ENCODE measurements at places on chromosomes 12 and 14.
A peak's percentile ranks its signal among the peaks of the same experiment; 100 is the strongest.

DNA sequence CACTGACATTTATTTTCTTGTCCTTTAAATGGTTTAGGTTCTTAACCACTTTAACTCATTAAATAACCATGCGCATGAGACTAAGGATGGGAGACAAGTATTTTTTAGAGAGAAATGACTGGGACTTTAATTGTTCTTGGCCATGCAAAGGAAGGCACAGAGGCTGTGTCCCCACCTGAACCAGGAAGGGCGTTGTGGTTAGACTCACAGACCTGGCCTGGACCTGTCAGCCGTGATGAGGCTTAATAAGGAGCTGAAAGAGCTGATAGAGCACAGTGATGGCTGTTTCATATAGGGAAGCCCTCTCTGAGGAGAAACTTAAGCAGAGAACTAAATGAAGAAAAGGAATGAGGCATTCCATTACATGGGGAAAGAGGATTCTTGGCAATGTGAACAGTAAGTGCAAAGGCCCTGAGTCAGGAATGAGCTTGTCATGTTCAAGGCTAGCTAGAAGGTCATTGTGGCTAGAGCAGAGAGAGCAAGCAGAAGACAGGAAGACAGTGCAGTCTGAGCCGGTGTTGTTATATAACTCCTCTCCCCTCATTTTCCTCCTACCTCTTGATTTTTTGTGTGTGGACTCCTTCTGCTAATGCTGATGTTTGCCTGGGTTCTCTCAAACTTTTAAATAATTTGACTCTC lies 74.4 kb upstream of the ANO4 start:
- no peak for DNase-seq

DNA sequence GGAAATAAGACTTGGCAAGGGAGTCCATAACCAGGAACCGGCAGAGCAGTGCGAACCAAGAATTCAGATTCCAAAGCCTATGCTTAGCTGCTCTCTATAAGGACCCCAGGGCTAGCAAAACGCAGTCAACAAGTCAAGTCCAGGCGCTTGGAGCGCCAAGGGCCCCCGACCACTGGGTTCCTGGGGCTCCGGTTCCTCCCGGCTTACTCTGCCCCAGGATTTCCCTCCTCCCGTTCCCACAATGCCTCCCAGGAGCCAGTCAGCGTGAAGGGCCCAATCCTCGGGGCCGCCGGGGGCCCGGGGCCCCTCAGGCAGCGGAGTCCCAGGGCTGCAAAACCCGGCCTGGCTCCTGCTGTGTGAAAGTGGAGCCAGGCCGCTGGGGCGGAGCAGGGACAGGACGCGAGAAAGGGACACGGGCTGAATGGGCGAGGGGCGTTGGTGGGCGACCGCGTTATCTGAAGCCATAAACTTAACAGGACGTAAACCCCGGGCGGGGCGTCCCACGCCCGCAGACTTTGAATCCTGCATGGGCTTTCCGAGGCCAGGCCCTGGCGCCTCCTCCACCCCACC lies 1.5 kb downstream of the KRT8 start:
- peak; percentile 82 for DNase-seq

- no peak for DNase-seq
Observed at GRCh38 chr14:84541018-84541417, 988.9 kb upstream of the FLRT2 start.

GRCh38 chr12:1839464-1839863 lies 19.1 kb downstream of the LRTM2 start:
- no peak for DNase-seq

- no peak for DNase-seq
Observed at GRCh38 chr12:27456618-27457017, 10.1 kb downstream of the SMCO2 start.

GRCh38 chr14:89750281-89750755 lies 204.2 kb downstream of the EFCAB11 start:
- DNase-seq, result no peak

DNA sequence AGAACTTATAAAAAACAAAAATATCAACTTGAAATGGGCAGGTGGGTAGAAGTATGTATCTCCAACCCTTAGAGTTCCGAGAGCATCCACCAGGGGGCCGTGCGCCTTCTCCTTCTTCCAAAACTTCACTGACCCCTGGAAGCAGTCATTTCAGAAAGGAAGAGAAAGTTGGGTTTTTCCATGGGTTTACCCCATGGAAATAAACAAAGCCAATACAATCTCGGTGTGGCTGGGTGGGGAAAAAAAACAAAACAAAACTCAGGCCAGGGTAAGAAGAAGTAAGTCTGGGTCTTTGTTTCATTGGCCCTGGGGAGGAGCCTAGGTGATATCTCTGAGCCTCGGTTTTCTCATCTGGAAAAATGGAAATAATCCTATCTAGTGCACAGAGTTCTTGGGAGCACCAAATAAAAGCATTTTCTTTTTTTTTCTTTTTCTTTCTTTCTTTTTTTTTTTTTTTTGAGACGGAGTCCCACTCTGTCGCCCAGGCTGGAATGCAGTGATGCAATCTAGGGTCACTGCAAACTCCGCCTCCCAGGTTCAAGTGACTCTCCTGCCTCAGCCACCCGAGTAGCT lies 33.6 kb upstream of the HNF1A start:
- DNase-seq, result no peak

DNA sequence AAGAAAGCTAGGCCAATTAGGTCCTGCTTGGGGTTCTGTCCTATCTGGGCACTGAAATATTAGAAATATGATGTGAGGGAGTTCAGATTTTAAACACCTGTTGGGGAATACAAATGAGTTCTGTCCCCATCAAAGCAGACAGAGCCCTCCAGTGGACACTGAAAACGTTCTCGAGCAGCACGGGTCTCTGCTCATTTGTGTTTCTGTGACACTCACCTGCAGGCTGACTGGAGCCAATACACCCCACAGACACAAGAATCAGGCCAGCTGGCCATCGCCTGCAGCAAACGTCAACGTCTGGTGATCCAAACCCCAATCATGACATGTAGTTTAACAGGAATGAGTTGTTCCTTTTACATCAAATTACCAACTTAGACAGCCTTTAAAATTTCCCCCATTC lies 493.4 kb upstream of the TMEM132C start:
- peak; percentile 61 for DNase-seq

- no peak for DNase-seq
Observed at GRCh38 chr14:37597914-37598746, 2.7 kb downstream of the TTC6 start.

- DNase-seq, result no peak
Observed at GRCh38 chr12:6936636-6937480, 6.8 kb upstream of the RNU7-1 start.

DNA sequence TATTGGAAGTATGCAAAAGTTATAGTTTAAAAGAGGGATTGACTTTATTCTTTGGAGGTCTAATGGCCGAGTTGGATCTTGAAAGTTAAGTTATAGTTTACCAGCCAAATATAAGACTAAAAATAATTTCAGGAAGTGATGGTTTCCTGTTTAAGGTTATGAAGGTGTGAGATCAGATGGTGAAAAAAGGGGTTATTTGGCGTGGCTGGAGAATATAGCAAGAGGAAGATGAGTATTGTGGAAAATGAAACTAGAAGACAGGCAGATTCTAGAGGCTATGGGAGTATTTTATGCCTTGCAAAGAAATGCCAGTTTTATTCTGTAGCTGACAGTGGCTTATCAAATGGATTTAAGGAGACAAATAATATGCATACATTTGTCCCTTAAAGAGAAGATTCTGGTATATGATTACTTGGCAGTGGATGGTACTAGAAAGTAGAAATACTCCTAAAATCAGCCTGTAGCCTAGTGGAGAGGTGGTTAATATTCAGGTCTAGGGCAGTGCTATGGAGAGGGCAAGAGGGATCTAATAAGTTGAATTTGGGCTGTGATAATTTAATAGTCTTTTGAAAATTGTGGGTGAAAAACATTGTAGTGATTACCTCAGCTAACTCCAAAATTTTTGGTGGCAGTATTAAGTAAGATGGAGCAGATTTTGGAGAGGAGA lies 1091.8 kb upstream of the ATXN7L3B start:
- no peak for DNase-seq

GRCh38 chr12:53219292-53219955 lies 12.4 kb upstream of the ITGB7 start:
- no peak for DNase-seq

DNA sequence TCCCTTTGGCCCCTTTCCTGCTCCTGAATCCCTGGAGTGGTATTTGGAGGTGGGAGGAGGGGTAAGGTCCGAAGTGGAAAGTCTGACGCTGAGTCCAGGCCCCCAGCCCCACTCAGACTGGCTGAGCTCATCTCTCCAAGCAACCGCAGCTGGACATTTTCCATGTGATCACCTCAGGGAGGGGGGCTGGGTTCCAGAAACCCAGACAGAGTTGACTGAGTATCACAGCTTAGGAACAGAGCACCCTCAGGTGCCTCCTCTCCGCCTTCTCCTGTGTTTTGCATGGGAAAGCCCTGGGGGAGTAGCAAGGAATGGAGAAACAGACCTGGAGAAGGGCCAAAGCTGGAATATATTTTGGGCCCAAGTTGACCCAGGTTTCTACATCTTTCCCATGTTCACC lies 8.0 kb upstream of the ITGA5 start:
- DNase-seq, result no peak

- no peak for DNase-seq
Observed at GRCh38 chr12:123571343-123571813, 13.0 kb upstream of the TMED2 start.

DNA sequence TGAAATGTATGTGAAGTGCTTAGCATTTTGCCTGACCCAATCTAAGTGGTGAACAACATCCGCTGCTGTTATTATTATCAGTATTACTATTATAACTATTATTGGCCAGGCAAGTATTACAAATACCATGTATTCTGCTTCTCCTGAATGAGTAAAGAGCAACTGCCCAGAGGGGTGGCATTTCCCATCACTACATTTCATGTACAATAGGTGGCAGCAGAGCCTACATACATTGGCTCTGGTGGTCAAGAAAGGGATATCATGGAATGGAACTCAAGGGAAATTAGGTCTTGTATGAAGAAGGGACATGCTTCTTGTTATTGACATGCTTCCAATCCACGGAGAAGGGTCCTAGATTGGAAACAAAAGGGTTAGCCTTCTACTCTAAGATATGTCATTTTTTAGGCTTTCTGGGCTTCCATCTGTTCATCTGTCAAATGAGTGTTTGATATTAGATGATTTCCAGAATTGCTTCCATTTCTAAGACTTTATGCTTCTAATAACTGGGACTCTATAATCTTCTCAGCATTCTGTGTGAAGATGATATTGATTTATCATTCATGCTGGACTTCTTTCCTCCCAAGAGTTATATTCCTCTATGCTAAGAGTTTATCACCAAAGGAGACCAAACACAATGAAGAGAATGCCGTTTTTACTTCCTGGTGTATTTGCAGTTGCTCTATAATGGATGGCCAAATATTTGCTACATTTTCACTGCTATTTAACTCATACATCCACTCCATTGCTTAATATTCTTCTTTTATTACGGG lies 239.1 kb downstream of the SSPN start:
- DNase-seq, result peak; percentile 15

DNA sequence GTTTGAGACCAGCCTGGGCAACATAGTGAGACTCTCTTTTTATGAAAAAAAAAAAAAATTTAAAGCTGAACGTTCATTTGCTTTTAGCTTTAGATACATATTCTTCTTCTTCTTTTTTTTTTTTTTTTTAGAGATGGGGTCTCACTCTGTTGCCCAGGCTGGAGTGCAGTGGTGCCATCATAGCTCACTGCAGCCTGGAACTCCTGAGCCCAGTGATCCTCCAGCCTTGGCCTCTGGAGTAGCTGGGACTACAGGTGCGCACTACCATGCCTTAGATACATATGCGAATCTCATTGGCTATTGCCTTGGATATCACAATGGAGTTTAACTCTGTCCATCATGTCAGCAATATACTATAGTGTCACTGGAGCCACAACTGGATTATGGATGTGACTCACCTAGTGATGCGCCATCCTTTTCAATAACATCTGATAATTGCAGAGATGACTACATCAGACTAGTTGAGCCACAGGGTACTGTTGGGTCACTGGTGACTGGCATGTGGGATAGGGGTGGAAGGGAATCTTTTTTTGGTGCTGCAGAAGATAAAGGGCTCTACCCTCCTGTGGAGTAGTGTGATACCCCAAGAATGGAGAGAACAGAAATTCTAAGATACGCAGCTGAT lies 2.7 kb upstream of the ADIPOR2 start:
- DNase-seq, result no peak

DNA sequence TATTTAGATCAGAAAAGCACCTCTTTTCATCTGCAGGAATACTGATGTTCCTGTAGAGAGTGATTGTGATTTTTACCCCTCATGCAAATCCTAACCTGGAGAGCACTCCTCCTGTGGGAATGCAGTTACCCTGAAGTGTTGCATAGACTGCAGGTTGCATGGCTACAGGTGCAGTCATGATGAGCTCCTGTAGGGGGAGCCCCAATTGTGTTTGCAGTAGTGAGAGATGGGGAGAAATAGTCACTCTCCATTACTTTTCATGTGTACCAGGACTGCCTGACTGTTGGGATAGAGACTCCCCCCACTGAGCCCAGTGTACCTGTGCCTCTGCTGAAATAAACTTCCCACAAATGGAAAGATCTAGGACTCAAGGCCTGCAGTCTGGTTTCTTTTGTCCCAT lies 1086.5 kb downstream of the SLC6A15 start:
- DNase-seq, result no peak

GRCh38 chr12:109418848-109419480 lies 58.1 kb downstream of the KCTD10 start:
- no peak for DNase-seq

DNA sequence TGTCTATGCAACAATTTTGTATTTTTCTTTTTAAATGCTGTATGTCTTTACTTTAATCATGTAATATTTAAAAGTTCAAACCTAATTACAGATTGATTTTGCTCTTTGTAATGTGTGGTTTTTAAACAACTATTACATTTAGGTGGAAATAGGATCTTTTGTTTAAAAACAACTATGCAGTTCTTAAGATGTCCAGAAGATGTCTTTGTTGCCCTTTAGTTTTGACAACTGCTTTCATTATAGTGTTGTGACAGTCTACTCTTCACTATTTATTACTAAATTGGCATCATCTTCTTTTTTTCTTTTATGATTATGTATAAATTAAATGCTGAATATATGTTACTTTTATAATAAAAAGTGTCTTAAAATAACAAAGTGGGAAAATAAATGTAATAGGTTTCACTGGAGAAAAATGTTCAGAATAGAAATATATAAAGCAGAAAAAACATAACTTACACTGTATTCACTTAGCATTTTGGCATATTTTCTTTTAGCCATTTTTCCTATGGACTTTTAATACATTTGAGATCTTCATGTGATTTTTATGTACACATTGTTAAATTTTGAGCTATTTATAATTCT lies 27.1 kb upstream of the PCNX4 start:
- DNase-seq, result no peak

GRCh38 chr14:57533214-57533613 lies 39.6 kb upstream of the CCDC198 start:
- no peak for DNase-seq

- no peak for DNase-seq
Observed at GRCh38 chr14:60125918-60126317, 34.2 kb downstream of the PCNX4 start.

GRCh38 chr14:77554207-77554606 lies 55.6 kb upstream of the ISM2 start:
- DNase-seq, result no peak

- DNase-seq, result no peak
Observed at GRCh38 chr12:1939801-1940607, 21.6 kb upstream of the CACNA2D4 start.
